Esophagus muscularis mucosa (tissue), 4 donors: ENCODE measurements at places on chromosomes 3 and 15. TPM values are rescaled to one million over a fixed set of nuclear protein-coding genes. Genes with fewer than 3 reads are reported as not detected.

Gene ERICH6
- not detected for total RNA-seq

DNA sequence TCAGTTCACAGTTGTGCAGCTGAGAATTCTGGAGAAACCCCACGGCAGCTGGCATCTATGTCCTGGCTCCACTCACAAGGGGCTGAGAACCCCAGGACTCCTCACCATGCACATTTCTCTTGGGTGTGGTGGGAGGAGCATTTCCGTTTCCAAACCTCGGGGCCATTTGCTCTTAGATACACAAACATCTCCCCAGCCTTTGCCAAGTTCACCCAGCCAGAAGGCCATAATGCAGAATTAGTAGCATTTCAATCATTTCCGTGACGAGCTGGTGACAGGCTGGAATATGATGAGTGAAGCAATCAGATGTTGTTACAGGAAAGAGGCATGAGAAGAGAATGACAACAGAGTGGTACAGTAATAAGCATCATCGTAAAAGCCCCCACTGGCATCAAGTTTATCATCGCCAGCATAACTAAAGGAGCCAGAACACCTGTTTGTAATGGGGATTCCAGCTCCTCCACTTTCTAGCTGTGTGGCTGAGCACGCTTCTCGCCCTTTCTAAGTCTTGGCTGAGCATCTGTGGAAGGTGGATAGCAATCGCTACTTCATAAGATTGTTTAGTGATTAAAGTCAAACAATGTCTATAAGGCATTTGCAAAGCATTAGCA is 82.0 kb downstream of the LIPC start:
- DNase-seq: no peak

Gene GPR27
- 2.5 TPM for total RNA-seq

- DNase-seq: no peak
Measured at GRCh38 chr3:188786424-188786823, 385.3 kb upstream of the TPRG1 start.

GRCh38 chr15:34772312-34772711 is 17.5 kb upstream of the GJD2 start:
- no peak for DNase-seq

GRCh38 chr3:189833266-189833665 is 202.1 kb downstream of the TP63 start:
- no peak for DNase-seq

DNA sequence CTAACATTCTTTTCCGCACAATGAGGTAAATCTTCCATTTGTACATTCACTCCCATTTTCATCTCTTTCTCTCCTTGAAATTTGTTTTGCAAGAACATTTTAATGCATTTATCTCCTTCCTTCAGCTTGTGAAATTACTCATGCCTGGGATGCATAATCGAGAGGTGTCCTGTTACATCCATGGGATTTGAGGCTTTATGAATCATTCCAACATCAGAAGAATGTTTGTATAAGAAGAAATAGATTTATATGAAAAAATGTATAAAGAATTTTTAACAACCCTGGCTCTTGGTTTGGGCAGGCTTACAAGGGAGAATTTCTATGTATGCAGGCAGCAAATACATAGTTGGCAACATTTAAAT is 93.2 kb upstream of the MBNL1 start:
- no peak for DNase-seq

Gene SI
- not detected for total RNA-seq

DNA sequence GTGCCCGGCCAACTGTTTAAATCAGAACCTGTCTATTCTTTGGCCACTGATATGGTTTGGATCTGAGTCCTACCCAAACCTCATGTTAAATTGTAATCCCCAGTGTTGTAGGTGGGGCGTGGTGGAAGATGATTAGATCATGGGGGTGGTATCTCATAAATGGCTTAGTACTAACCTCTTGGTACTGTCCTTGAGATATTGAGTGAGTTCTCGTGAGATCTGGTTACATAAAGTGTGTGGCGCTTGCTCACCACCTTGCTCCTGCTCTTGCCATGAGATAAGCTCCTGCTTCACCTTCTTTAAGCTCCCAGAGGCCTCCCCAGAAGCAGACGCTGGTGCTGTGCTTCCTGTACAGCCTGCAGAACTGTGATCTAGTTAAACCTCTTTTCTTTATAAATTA is 42.4 kb downstream of the REC114 start:
- no peak for DNase-seq

- no peak for DNase-seq
Measured at GRCh38 chr15:91975241-91975978, 121.9 kb downstream of the SLCO3A1 start.

- no peak for DNase-seq
Measured at GRCh38 chr15:25408428-25408827, 30.4 kb downstream of the UBE3A start.

DNA sequence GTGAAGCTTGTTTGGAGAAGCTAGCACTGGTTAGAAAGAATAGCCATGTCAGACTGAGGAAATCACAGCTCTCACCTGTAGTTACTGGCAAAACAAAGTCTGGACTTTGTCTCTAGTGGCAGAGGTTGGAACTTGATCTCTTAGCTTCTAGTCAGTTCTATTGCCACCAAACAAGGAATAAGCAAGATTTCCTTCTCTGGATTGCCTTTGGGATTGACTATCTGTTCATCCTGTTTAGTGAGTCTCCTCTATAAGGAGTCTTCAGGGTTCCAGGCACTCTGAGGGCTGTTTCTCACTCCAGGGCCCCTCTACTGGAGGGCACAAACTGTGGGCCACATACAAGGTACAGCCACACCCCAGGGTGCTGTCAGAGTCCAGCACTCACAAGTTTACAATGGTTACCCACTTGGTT is 426.6 kb upstream of the THBS1 start:
- no peak for DNase-seq

DNA sequence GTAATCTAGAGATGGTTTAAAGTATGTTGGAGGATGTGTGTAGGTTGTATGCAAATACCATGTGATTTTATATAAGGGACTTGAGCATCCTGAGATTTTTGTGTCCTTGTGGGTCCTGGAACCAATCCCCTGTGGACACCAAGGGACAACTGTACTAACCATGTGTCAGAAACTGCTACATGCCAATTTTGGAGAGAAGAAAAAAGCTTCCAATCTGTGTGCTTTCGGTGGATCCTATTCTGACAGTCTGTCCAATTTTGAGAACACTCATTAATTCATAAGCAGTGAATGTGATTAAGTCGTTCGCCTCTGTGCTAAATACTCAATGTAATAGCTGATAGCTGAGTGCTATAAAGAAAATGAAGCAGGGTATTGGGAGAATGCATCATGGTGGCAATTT is 61.6 kb downstream of the RBM6 start:
- no peak for DNase-seq

DNA sequence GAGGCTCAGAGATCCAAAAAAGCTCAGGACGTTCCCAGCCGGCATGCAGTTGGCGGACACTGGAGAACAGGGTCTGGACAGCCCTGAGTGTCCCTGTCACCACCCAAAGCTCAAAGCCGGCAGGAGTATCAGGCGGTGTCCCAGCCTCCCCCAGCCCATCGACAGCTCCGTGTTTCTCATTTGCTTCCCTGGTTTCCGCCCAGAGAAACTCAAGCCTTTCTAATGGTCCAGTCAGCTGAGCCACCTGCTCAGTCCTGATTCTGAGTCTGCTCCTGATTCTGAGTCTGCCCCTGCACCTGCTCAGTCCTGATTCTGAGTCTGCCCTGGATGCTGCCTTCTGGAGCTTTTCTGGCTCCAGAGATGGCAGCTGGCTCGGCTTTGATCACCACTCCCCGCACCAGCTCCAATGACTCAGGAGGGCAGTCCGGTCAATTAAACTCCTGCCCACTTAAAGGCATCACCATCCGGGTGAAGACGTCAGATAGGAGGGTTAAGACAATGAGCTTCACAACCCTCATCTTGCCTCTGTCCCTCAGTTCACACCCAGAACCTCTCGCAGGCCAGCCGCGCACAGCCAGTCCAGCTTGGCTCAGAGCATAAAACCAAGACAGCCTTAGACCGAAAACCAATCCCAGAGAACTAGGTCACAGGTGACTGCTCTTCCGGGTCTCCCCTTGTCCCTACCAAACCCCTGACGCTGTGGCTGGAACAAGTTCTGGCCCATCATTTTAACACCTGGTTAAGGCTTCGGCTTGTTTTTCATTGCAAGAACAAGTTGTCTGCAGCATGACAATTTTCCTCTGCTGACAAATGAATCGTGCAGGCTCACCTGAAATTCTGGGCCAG is 6.8 kb downstream of the PCSK6 start:
- no peak for DNase-seq

- peak; percentile 77 for DNase-seq
Measured at GRCh38 chr3:126181398-126181725, 976 bp upstream of the ALDH1L1 start.

DNA sequence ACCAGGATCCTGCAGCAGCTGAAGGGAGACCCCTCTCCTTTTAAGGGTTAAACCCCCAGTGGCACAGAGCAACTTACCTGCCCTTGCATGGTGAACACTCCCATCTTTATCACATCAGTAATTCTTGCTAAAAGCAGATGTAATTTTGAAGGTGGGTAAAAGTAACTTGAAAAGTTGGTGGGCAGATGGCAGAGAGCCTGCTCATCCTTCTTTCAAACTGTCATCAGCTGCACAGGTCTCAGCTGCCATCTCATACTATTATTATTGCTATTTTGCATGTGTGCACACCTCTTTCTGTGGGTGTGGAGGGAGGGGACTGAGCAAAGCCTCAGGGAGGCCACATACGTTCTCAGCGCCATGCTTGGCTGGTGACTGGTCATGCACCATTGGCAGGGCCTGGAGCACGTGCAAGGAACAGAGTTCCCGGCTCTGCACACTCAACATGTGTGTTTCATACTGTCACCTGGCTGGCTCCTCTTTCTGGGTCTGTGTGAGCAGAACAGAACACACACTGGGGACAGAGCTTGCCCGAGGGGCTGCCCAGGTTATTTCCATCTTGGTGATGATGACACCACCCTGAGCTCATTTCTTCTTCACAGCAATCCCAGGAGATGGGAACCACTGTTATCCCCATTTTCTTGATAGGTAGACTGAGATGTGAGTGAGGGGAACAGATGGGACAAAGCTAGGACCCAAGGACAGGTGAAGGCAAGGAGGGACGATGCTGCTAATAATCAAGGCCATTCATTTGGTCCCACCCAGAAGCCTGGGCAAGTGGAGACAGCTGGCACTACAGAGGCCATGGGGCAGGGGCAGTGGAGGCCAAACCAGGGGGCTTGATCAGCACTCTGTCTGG is 95.8 kb upstream of the KLF13 start:
- no peak for DNase-seq

Gene A4GNT
- total RNA-seq: not detected
